NCI-H226 (cell line): ENCODE measurements at places on chromosomes 12 and 14.

DNA sequence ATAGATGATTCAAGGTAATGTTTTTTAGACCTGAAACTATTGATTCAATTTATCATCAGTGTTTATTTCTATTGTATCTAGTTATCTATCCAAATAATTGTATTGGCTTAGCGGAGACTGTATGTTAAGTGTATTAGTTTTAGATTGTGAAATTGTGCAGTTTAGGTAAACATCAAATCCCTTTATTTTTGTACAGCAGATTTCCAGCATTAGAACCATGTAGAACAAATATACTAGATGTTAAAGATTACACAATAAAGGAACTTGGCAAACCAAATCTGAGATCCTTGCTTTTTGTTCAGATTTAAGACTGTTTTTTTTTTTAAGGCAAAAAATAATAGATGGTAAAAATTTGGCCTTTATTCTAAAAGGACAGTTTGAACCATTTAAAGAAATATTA is 39.3 kb downstream of the PPM1A start:
- DNase-seq = no peak

DNA sequence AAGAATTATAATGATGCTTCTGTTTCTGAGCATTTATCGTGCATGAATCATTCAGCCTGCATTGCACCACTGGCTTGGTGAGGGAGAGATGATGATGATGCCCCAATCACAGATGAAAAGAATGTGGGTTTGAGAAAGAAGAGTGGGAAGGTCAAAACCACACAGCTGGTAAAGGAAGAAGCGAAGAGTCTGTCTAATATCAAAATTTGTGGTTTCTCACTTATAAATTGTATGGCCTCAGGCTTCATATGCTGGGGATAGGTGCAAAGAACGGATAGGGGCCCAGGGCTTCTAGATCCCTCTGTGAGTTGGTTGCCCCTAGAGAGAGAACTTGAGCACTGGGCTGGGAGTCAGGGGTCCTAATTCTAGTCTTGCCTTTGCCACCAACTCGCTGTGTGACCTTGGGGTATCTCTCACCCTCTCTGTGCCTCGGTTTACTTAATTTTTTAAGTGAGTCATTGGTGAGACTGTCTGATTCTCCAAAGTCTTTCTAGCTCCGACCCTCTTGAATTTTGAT is 2.2 kb downstream of the OASL start:
- peak; percentile 90 for DNase-seq

DNA sequence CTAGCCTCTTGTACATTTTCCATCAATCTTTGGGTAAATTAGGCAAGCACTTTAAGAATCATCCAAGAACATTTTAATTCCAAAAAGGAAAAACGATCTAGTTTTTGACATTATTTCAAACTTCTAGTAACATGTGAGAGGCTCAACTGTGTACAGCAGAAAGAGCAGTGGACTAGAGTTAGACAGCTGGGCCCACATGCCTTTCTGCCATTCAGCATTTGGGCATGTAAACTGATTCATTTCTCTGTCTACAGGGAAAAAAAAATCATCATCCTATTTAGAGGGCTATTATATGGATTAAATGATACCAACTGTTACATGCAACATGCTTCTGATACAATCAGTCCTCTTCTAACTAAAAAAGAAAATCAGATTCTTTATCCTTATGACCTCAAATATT is 17.7 kb downstream of the ATP2B1 start:
- no peak for DNase-seq

- DNase-seq = no peak
These were observed 33.7 kb upstream of the RIC8B start for GRCh38 chr12:106740818-106741217.

- DNase-seq = no peak
These were observed 4.8 kb downstream of the TOGARAM1 start for GRCh38 chr14:44966601-44967336.

DNA sequence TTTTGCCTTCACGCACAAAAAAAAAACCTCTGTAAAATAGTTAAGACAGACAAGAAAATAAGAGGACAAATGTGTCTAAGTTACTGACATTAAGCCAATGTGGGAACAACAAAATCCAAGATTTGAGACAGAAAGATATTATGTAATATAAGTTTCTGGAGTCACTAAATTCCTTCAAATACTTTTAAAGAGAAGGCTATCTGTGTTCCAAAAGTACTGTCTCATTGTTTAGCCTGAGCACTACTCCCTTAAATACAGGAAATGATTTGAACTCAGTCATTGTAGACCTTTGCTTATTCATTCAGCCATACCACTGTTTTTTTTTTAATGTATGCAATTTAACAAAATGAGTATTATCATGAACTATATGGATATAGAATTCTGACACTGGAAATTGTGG is 82.7 kb upstream of the KITLG start:
- no peak for DNase-seq

- no peak for DNase-seq
These were observed 31.8 kb downstream of the SLC8B1 start for GRCh38 chr12:113302886-113303640.

DNA sequence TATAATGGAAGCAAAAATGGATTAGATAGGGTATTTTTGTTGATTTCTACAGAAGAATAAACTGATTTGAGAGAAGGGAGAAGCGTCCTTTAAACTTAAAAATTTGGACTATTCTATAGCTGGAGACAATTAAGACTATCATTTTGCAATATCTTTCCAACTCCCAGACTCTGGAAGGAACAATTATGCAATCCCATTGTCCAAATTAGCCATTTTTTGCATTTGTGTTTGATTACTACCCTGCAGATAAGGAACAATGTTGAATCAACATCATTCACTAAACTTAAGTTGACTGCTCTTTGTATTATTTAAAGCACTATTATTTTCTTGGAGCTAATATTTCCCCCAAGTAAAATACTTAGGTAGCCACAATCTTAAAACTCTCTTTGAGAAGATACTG is 34.8 kb upstream of the SELPLG start:
- no peak for DNase-seq

DNA sequence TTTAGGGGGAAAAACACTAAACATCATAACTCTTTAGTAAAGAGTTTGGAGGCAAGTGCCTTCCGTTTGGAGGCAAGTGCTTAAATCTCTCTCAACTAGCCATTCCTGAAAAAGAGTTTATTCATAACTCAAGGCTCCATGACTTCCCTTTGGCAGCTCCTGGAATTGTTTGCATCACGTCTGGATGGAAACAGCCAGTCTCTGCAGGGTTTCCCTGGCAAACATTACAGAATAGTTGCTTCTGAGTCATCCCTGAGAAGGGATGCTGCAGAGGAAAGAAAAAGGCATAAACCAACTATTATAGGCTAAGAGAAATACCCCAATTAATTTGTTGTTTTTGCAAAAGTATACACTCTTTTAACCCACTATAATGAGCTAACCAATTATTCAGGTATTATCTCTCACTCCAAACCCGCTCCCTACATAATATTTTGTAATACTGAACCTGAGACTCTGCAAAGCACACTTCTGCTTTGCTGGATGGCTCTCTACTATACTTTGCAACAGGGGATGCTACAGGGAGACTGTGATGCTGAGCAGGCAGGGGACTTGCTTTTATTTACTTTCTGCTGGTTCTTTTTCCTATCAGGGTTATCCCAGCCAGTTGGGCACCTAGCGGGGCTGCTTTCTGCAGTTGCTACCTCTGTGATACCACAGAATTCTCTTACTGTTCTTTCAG is 497.7 kb downstream of the FUT8 start:
- DNase-seq = peak; percentile 80

DNA sequence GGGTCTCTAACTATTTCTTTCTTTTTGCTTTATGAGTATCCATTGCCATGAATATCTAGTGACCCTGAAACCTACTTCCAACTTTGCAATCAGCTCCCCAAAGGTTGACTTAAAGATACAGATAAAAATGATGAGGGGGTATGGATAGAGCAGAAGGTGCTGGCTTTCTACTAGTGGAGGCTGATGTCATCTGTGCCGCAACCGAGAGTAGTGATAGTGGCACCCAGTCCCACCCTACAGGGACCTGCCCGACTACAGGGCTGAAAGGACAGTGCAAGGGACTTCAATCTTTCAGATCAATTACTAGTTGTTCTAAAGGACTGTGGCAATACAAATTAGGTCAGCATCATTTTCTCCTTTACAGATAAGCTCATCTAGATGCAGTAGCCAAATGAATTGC is 806.0 kb downstream of the VRK1 start:
- DNase-seq = no peak

DNA sequence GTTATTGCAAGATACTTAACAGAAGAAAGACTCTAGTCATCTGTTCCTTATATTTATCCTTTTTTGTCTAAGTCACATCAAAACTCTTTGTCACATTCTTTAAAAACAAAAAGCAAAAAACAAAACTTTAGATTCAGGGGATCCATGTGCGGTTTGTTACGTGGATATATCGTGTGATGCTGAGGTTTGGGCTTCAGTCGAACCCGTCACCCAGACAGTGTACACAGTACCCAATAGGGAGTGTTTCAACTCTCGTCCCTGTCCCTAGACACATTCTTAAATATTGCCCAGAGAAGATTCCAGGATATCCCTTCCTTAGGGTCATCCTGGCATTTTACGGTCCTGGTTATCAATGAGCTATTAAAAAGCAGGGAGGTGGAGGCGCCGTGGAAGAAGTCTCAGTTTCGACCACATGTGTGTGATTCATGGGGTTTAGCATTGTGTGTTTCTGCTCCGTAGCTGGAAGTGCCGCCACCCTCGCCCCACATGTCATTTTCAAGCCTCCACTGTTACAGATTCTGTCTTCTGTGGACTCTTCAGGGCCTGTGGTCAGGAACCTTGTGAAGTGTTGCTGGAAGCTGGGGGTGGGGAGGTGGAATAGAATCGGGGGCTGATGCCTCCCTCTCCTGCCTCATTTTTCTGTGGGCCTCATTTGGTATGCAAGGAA is 19.9 kb downstream of the CCND2 start:
- no peak for DNase-seq

GRCh38 chr14:89252887-89253532 is 164.0 kb downstream of the FOXN3 start:
- DNase-seq = no peak

DNA sequence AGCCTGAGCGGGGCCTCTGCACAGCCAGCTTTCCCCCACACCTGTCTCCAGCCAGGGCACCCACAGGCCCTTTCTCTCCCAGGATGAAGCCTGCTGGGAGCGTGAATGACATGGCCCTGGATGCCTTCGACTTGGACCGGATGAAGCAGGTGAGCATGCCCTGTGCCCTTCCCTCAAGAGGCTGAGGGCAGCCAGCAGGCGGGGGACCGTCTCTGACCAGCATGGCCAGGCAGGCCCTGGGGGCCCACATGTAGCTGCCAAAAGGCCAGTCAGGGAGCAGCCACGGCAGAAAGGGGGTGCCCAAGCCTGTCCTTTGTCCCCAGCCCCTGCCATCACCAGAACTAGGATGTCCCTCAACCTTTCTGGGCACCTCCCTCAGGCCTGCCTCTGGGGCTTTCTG is 18.3 kb downstream of the DEGS2 start:
- no peak for DNase-seq

GRCh38 chr14:102828151-102828550 is 50.9 kb downstream of the TRAF3 start:
- peak; percentile 43 for DNase-seq

DNA sequence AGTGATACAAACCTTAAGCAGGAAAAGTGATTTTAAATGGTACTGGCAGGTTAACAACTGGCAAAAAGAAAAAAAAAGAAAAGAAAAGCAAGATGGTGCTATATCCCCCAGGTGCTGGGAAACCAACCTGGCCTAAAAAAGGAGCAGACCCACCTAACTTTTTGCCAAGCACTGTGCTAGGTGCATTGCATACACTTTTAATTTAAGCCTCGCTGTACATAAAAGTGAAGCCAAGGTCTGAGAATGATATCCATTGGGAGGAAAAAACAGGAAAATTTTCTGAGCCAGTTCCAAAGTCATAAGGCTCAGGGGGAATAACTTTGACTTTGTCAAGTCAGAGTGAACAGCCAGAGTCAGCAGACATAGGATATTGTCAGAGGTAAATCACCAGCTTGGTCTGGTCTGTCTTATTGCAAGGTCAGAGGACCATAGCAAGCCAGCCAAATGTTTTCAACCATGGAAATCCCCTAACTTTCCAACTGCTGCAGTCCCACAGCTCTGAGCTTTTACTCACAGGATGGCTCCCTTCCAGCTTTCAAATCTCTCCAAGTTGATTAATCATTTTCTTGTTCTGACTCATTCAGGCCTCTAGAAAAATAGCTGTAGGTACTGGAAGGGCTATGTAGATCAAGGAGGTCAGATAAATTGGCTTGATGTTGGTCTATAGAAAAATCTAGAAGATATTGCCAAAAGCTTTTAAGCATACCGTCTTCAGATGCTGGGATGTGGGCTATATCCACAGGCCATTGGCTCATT is 412.9 kb downstream of the RAD51B start:
- peak; percentile 99 for DNase-seq

DNA sequence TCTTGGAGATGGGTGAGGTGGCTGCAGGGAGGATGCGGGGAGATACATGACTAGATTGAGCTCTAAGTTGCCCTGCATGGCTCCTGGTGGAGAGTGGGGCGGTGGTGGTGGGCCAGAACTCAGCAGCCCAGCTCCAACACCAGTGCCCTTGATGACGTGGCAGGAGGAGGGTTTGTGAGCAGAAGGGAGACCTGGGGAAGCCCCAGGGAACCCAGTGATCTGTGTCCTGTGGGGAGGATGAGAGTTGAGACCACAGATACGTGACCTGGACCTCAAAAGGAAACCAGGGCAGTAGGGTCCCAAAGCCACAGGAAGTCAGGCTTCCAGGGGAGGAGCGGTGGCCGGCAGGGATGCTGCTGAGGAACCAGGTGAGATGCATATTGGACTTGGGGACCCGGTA is 989.1 kb upstream of the TMEM132C start:
- DNase-seq = no peak

DNA sequence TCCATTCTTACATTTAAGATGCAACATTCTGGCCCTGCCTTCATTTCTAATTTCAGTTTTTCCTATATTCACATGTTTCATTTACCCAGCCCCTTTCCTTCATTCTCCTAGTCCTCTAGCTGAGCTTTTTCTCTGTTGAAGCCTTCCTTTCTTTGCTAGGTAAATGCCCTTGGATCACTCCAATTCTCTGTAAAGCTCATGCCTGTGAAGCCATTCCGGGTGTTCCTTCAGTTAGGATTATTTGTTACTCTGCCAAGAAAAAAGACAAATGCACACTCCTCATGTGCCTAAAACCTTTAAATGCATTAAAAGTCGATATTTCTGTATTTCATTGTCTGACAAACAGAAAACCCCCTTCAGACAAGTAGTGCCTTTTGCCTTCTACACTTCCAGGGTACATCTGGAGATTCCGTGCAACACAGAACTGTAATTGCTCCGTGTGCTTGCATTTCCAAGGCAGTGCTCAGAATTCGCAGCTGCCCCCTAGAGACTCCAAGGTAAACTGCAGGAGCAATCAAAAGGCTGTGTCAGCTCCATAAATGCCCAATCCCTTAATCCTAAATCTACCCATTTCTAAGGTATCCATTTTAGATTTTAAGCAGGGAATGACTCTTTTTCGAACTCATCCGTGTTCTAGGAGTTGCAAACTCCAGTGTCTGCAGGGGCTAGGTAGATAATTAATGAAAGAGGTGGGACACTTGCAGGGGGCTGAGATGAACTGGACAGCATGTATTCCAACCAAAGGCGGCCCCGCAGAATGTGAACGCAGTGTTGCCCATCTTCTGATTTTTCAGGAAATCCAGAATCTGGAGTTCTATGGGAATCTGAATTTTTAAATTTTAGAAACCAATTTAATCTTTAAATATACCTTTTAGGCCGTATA is 320.2 kb downstream of the GRIN2B start:
- DNase-seq = peak; percentile 27
